NCI-H2081 (cell line): ENCODE measurements at places on chromosomes 4 and X.

- DNase-seq, result no peak
Measured at GRCh38 chr4:141352909-141353525, 132.3 kb downstream of the ZNF330 start.

DNA sequence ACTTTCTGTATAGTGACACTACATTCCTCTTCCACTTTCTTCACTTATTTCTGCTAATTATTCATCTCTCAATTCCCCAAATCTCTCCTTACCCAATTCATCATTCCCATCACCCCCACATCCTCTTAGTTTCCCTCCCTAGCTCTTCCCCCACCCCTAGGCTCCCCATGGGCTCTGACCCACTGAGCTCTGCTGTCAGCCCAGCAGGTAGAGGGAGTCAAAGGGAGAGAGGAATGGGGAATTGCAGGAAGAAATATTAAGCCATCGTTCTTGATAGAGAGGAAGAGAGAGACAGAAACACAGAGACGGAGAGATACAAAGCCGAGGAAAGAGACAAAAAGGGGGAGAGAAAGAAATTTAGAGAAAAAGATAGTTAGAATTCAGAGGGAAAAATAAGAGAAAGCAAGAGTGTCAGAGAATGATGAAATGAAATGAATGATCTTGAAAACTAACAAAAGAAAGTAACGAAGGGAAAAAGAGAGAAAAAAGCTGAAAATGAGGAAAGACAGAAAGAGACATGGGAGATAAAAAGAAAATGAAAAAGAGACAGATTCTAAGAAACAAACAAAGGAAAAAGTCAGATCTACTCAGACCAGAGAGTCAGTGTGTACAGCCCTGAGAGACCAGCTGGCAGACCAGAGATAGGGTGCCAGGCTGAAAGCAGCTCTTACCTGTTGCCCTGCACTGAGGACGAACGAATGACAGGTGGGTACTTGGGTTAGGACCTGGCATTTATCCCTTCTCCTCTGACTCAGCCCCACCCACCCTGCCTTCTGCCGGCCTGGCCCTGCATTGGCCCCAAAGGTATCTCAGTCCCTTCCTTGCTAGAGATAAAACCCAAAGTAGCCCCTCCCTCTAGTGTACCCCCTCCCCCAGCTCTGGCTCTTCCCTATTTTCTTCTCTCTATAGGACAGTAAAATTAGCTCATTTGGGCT, at the start of gene ALAS2:
Gene ALAS2 (minus strand): TSS at position 707 of the 935 bp plus-strand sequence. CDS start 4,977 bp downstream, outside the sequence.
- DNase-seq, result no peak

GRCh38 chrX:106201502-106202178, 33.5 kb downstream of the PWWP3B start:
- DNase-seq, result no peak

DNA sequence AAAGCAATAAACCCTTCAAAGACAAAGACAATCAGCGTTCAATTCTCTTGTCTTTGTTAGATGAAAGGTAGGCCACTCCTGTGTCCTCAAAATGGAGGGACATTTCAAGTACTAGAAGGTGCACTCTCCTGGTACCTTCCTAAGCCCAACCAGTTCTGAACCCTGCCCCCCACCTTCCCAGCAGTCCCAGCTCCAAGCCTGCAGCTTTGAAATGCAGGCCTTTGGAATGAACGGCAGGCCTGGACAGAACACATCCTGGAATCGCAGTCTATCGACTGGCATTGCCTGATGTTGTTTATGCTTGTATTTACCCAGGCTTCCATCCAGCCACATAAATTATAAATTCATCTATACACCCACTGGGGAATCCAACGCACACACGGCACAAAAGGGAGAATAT, 47.4 kb downstream of the RASGEF1B start:
- no peak for DNase-seq

DNA sequence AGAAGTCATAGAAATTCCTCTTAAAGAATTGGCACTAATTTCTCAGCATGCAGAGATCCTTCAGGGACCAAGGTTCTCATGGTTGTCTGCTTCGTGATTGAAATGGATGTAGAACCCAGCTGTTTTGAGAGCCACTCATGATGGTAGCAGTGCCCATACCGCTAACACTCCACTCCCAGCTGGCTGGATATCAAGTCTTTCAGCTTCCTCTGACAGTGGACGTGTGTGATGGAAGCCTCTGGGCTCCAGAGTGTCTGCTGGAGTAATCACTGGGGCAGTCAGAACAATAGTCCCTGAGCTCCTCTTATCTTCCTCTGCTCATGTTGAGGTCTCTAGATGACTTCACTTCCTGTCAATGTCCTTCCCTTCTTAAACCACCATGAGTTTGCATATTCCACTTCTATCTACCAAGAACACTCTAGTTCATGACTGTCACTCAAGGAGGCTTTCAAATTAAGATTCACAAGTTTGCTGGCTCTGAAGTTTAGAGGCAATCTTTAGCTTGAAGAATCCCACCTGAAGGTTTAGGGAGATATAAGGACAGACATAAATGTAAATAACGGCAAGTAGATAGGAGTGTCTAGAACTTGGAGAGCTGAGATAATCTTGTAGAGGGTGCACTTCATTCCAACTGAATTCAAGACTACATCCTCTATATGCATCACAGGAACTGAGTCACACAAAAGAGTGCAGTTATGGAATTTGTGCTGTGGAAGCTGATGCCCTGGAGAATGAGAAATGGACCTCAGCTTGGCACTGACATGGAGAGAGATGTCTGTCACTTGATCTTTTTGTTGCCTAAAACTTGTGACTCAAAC, 64.5 kb upstream of the WDR1 start:
- DNase-seq, result no peak

DNA sequence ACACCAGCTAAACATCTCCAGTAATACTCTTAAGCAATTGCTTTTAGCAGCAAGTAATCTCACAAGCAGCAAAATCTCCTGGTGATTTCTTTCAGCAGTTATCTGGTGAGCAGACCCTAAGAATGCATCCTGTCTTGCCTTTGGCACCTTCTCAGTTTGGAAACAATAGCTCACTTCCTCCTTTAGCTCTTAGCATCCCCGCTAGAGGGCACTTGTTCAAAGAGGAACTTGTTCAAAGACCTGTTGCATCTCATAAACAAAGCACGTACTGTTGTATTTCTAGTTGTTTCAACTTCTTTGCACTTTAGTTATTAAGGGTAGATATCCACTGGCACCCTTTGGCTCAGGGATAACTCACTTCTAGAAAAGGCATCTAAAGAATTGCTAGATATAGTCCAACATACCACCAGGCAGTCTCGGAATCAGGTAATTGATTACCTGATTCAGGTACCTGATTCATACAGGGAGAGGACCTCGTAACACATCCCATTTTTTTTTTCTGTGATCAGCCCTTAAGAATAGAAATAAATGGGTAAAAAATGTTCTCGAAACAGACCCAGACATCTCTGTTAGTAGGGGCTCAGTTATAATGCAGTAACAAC, 81.9 kb upstream of the QRFPR start:
- peak; percentile 29 for DNase-seq

DNA sequence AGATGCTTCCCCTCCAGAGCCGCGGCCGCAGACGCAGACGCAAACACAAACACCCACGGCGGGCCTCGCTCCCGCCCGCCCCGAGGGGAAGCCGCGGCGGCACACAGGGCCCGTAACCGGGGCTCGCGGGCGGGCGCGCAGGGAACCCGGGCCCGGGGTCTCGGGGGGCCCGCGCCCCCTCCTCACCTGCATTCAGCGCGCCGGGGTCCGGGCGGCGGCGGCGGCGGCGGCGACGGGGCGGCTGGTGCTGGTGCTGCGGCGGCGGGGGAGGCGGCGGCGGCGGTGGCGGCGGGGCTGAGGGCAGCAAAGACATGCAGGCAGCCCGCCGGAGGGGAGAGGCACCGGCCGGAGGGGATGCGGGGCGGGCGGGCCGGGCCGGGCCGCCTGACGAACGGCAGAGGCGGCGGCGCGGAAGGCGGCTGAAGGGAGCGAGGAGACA, 255 bp upstream of the CNOT6L start:
- DNase-seq, result peak; percentile 16

GRCh38 chrX:45758319-45758718, 557.6 kb upstream of the DIPK2B start:
- DNase-seq, result no peak

DNA sequence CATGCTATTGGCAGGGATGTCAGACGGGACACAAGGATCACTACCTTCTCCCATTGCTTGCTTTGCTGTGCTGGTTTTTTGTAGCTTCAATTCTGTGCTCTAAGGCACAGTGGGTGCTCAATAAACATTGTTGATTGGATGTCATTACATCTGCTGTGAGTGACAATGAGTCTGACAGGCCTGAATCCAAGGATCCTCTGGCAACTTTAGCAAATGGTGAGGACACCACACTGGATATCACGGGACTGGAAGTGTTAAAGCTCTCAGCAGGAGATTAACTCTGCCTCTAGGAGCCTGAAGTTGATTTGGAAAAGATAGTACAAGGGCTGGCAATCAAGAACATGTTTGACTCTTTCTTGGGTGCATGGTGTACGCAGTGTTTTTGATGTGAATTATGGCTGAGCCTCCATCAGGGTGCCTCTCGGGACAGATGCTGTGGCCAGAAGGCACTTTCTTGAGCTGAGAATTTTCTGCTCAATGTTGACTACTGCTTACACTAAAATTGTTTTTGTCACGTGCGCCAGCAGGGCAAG, 217.9 kb downstream of the ARAP2 start:
- no peak for DNase-seq

- no peak for DNase-seq
Measured at GRCh38 chr4:25788703-25789238, 74.0 kb downstream of the SEL1L3 start.

DNA sequence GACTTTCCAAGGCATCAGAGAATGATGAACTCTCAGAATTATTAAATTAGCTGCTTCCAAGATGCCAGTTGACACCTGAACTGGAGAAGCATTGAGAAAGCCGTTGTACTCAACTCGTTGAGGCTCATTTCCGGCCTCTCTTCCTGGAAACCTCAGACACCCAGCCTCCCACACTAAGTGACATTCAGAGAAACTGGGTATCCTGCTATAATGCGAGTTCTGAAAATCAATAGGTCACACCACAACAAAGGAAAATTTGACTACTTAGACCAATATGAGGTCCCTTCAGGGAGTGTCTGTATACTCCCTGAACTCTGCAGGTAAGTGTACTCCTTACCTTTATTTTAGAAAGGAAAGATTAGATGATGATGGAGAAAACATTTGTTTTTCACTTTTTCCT, 51.2 kb downstream of the ENPEP start:
- no peak for DNase-seq
